Neural crest cell (in vitro differentiated cells): ENCODE measurements at places on chromosomes 11 and 22.

DNA sequence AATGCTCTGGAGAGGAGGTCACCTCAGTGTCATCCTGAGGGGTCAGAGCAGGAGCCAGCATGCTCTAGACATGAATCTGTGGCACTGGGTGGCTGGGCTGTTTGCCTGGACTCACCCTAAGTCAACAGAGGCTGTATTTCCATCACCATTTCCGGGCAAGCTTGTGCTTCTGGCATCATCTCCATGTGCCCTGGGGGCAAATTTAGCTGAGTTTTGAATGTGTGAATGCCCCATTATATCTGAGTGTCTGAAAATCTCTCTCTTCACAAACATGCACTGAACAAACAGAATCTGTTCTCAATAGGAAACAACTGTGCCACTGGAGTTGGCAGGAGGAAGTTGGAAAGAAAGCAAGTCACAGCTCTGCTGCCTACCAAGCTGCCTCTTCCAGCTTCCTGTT lies 356.2 kb downstream of the GRM5 start:
- DNase-seq, result no peak

DNA sequence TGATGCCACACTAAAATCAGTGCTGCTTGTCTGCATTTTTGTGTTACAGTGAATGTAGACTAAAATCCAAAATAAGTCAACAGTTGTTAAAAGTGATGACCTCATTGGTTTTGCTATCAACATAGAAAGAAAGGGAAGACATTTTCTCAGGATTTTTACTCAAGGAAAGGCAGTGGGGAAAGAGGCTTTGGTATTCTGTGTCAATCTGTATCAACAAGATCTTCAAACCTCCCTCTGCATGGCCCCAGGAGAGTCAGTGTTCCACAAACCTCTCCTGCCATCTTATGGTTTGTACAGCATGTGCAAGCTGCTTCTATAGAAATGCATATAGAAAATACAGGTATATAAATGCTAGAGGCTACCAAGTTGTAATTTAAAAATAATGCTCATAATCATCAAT lies 13.8 kb upstream of the OR51M1 start:
- DNase-seq, result no peak

GRCh38 chr11:93579187-93579751 lies 36.1 kb upstream of the SMCO4 start:
- DNase-seq, result no peak

GRCh38 chr11:124793466-124794278 lies 6.5 kb downstream of the MSANTD2 start:
- no peak for DNase-seq

- DNase-seq, result no peak
These were observed 59.6 kb upstream of the SLC22A12 start for GRCh38 chr11:64531422-64531821.

DNA sequence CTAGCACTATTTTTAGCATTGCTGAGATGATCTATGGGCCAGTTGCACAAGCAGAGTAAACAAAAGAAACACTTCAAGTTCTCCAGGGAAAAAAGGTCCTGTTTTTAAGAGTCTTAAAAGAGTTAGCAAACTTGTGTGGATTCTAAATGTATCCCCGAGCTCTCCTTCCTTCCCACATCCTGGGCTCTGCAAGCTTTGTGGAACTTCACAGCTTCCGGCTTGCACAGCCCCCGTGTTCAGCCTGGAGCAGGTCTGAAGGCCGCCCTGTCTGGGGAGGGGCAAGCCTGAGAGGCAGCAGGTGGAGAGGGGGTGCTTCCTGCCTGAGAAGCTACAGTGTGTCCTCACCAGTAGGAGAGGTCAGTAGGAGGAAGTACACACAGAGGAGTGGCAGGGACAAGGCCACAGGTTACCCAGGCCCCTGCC lies 35.1 kb upstream of the SUSD2 start:
- DNase-seq, result no peak

- peak; percentile 26 for DNase-seq
These were observed 6.0 kb downstream of the APOL1 start for GRCh38 chr22:36258701-36259614.

DNA sequence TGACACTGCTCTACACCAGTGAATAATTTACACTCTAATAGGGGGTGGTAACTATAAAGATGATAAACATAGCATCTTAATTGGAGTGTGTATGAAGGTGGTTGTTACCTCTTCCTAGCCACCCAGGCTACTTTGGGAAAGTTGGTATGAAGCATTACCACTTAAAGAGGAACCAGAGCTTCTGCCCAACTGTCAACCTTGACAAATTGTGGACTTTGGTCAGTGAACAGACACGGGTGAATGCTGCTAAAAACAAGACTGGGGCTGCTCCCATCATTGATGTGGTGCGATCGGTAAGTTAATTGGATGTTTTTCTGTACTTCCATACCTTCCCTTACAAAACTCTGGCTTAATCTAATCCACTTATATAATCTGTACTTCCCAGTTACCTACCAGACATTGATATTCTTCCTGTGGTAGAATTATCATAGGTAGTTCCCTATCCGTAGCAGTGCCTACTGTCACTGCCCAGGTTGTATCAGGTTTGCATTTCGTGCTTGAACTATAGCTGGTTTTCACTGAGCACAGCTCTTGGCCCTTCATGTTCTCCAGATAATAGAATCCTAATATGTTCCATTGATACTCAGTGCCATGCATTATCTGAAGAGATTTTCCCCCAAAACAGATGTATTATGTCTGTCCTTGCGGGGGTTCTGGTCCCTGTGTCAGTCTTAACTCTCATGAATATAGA lies 2.2 kb downstream of the RPL27A start:
- DNase-seq, result no peak

DNA sequence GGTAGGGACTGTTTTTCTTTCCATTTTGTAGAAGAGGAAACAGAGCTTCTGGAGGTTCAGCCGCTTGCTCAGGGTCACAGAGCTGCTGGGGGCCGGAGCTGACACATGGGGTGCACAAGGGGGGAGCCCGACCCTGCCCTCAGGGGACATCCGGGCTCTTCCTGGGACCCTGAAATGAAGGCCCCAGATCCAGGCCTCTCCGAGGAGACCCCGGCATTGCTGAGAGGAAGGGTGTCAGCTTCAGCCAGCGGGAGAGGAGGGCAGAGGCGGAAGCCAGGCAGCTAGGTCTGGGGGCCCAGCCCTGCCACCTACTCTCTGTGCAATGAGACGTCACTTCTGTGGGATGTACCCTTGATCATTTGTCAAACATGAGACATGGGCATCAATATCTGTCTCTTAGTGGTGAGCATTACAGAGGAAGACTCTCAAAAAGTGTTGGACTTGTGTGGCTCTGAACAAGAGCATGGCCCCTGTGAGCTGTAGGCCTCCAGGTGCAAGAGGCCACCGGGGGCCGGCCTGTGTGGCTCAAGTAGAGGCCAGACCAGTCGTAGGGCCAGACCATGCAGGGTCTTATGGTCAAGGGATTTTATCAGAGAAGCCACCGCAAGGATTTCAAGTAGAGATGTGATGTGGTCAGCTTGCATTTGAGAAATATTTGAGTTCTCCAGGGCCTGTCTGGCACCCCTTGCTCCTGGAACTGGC lies 10.3 kb downstream of the MPPED1 start:
- DNase-seq, result no peak

DNA sequence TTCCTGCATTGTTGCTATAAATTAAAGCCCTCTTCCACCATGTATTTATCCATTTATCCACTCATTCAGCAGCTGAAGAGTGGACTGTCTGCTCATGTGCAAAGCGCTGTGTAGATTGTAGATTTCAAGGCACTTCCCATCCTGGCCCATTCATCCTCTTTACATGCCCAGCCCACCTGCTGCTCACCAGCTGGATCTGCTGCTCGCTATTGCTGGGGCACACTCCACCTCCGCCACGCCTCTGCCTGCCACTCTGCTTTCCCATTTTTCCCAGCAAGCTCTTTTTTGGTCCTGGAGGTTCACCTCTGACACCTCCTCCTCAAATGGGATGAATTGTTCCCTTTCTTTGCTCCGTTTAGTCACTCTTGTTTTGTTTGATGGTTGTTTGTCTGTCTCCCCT lies 48.3 kb downstream of the CEP164 start:
- no peak for DNase-seq

GRCh38 chr11:70660889-70661197 lies 262.5 kb downstream of the CTTN start:
- no peak for DNase-seq

- DNase-seq, result no peak
These were observed 1335.3 kb downstream of the TBC1D22A start for GRCh38 chr22:48097723-48098122.

DNA sequence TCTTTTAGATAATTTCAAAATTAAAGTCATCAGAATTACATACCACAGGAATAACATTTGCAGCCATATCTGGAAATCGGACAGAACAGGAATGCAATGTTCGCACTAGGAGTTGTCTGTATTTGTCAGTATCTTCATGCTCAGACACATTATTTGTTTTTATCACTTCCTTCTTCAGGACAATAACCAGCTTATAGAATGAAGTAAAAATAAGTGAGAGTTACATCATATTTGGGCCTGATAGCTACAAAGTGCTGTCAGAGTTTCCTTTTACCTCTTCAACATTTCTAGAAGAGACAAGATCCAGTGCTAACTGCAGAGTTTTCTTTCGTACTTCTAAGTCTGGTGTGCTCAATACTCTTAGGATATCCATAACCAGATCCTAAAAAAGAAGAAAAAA lies 18.9 kb downstream of the COPB1 start:
- DNase-seq, result no peak

GRCh38 chr11:76614471-76615179 lies 55.9 kb downstream of the LRRC32 start:
- no peak for DNase-seq

- DNase-seq, result peak; percentile 47
These were observed at the start of gene TSPAN18 for GRCh38 chr11:44726283-44727113. Gene TSPAN18 (plus strand): TSS chr11:44726962. CDS start chr11:44906417, 179,455 bp downstream.

- no peak for DNase-seq
These were observed 1.3 kb downstream of the ACR start for GRCh38 chr22:50739279-50739691.
